Naive thymus-derived CD8-positive, alpha-beta T cell (primary cell): ENCODE measurements at places on chromosomes 12 and 14. TPM values are rescaled to one million over a fixed set of nuclear protein-coding genes. Genes with fewer than 3 reads are reported as not detected.

DNA sequence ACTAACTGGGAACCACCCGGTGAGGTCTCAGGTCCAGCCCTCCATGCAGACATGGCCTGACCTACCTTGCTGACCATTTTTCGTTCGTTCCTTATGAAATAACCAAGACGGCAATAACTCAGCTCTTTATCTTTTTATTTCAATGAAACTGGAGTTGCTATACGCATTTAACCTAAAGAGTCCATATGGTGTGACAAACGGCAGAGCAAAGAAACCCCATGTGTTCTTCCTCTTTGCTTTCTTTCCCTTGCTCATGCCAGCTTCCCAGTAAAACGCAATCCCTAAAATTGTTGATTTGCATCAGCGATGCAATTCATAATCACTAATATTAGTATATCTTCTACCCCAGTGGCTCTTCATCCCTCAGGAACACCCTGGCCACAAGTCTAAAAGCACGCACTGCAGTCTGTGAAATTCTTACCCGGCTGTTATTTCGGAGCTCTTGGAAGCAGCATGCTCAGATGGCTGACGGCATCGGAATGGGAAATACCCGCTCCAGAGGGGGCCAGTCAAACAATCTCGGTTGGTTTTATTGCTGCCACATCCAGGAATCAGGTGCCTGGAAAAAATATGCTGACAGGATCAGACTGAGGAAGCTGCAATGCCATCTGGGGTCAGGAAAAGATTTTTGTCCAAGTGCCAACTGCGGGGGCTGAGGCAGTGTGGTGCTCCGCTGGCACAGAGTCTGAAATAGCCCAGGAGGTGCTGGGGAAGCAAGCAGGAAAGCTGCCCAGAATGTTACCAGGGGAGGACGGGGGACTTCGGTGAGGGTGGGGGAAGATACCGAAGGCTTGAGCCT lies 28.2 kb upstream of the KCNA1 start:
- DNase-seq = no peak
- H3K36me3 ChIP-seq = peaks cover 4% of the 10 kb centered on the region
- peaks cover 32% of the 10 kb centered on the region for H3K27me3 ChIP-seq
- no peak overlapping the region for H3K4me3 ChIP-seq
- H3K27ac ChIP-seq = no peak overlapping the region
- no peaks in the 10 kb centered on the region for H3K4me1 ChIP-seq

GRCh38 chr14:61462566-61463193 lies 141.3 kb downstream of the PRKCH start:
- peak overlapping the region; percentile 98 for H3K27ac ChIP-seq
- DNase-seq = no peak
- peaks cover 34% of the 10 kb centered on the region for H3K36me3 ChIP-seq
- peaks cover 80% of the 10 kb centered on the region for H3K4me1 ChIP-seq
- no peaks in the 10 kb centered on the region for H3K27me3 ChIP-seq

DNA sequence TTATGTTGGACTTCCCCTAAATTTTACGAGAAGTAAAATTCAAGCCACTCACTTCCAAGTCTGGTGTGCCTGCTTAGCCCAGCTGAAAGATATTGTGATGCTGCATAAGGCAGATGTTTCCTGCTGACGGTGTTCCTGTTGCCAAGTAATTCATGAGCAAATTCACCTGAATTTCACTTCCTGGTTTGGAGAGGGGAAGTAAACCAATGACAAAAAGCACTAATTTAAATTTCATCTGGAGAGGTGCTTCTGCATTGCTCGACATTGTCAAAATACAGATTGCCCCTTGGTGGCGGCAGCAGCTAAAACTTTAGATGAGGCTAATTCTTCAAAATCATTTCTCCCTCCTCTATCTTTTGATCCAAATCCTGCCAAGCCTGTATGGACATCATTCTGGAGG lies 281.1 kb downstream of the AACS start:
- H3K4me3 ChIP-seq = no peak overlapping the region

The AQP6 gene
- total RNA-seq = not detected

The SDR9C7 gene
- total RNA-seq = not detected

The CRIP1 gene
- 96.5 TPM for total RNA-seq
